Stimulated activated CD4-positive, alpha-beta T cell treated with anti-CD3 and anti-CD28 coated beads, Interleukin-12 subunit alpha, Interleukin-12 subunit beta, amount 100 ng/mL, for 4 hours (primary cell): ENCODE measurements at places on chromosomes 12 and 14.

DNA sequence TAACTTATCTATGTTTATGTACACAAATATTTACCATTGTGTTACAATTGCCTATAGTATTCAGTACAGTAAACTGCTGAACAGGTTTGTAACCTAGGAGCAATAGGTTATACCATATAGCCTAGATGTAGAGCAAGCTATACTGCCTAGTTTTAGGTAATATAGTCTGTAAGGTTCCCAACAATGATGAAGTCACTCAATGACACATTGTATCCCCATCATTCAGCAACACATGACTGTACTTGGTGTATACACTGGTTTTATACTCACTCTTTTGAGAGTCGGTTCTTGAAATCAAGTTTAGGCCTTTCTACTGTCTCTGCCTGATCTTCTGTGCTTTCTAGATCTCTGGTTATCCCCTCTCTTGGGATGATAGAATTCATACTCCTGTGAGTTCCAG is 5.5 kb downstream of the RNASE1 start:
- no peak for DNase-seq

DNA sequence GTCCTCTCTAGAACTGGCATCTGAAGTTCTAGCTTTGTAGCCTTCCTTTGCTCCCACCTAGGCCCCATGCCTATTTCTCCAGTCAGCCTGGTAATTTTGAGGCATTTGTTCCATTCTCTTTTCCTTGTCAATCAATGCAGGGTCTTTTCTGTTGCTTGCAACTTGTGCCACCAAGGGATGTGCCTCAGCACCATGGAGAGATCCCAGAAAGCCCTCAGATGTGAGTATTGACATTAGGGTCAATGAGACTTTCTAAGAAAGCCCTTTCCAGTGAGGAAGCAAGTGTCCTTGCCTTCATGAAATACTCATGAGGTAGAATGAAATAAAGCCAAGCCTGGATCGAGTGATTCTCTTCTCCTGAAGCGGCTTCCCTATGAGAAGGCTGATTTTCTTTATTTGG is 213.9 kb downstream of the SLC15A4 start:
- DNase-seq, result no peak

- DNase-seq, result no peak
These were observed 104.0 kb downstream of the NCOR2 start for GRCh38 chr12:124463341-124463921.

- no peak for DNase-seq
These were observed 128.3 kb downstream of the ST8SIA1 start for GRCh38 chr12:22206111-22206728.

GRCh38 chr12:10747730-10748129 is 24.6 kb upstream of the YBX3 start:
- no peak for DNase-seq

GRCh38 chr12:113858841-113859386 is 107.2 kb downstream of the RBM19 start:
- DNase-seq, result no peak

- DNase-seq, result no peak
These were observed 25.8 kb downstream of the COX16 start for GRCh38 chr14:70333728-70334127.

DNA sequence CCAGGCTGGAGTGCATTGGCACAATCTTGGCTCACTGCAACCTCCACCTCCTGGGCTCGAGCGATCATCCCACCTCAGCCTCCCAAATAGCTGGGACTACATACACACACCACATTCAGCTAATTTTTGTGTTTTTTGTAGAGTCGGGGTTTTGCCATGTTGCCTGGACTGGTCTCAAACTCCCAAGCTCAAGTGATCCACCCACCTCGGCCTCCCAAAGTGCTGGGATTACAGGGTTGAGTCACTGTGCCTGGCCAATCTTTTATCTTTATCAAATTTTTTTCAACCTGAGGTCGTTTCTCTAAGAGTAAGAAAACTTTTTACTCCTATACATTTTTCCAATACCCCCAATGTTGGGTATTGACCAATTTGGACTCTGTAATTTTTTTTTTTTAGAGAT is 40.0 kb upstream of the NAP1L1 start:
- DNase-seq, result no peak

- no peak for DNase-seq
These were observed 205.9 kb downstream of the PHLDA1 start for GRCh38 chr12:75825686-75826085.

DNA sequence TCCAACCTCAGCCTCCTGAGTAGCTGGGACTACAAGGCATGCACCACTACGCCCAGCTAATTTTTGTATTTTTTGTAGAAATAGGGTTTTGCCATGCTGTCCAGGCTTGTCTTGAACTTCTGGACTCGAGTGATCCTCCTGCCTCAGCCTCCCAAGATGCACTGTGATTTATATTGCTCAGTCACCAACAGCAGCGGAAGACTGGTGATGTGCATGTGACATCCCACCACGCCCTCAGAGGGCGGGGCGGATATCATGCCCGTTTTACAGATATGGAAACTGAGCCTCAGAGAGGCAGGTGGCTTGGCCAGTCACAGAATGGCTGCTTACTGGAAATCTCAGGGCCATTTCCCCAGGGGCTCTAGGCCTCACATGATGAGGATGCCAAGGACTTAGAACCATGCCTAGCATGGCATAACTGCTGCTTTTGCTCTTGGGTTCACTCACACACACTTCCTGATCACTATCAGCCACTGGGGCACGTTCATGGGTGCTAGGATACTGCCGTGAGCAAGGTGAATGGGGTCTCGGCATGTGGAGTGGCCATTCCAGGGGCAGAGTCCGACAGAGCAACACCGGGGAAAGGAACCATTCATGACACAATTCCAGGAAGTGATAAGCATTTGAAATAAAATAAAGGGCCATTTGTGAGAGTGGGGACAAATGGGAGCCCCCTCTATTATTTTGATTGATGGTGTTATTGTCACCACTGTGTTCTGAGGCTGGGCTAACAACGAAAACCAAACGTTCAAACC is 31.9 kb downstream of the RBM19 start:
- no peak for DNase-seq

DNA sequence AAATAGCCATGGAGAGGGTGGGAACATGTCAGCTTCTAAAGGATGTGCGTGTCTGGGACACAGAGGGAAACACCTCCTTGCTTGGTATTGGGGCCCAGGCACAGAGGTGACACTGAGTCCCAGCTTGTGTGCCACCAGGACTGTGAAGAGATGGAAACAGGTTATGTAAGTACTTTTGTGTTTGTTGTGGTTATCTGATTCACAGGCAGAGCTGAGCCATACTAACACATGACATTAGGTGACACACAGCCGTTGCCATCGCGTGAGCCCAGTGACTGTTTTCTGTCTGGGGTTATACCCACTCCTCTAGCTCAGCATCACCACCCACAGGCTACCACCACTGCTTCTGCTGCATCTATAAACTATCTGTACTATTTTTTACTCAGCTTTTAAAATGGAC is 12.1 kb upstream of the FLVCR2 start:
- peak; percentile 75 for DNase-seq

DNA sequence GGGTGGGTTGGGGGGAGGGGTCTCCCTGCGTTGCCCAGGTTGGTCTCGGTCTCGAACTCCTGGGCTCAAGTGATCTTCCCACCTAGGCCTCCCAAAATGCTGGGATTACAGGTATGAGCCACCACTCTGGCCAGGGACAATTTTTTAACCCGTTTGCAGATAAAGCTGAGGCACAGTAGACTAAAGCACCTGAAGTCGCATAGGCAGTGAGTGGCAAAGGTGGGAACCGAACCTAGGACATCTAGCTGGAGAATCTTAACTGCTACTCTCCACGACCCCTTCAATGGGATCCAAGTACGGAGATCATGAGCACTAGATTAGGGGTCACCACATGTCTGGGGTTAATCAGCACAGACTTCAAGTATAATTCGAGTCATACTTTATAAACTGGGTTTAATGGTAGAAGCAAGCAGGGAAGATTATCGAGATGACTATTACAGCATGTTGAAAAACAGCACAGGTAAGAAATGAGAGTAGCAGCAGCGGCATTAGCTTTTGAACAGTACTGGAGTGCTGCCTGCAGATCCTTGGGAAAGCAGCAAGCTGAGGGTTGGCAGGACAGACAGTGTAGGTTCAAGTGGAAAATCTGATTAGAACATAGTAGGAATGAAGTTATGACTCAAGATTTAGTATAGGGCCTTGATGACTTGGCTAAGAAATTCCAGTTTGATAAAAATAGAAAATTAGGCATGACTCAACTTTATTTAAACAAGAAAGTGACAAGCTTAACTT is 23.9 kb downstream of the NID2 start:
- DNase-seq, result no peak

- no peak for DNase-seq
These were observed 5.4 kb downstream of the C12orf75 start for GRCh38 chr12:105335856-105336255.

DNA sequence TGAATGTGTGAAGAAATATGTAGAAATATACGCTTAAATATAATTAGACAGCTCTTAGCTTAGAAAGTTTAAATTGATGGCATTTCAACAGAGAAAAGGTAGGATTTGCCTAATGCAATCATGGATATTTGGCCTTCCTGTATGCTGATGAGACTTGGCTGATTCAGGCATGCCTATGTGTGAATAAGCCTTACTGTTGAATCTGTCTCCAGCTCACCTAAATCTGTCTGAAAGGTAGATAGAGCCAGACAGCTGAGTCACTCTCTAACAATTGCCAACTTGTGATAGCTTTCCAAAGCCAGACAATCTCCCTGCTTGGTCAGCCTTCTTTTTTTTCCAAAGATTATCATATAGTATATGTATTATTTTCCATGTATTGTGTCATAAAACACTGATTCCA is 92.8 kb upstream of the FLRT2 start:
- DNase-seq, result no peak

- no peak for DNase-seq
These were observed 175.9 kb upstream of the CDKN3 start for GRCh38 chr14:54220704-54221431.

DNA sequence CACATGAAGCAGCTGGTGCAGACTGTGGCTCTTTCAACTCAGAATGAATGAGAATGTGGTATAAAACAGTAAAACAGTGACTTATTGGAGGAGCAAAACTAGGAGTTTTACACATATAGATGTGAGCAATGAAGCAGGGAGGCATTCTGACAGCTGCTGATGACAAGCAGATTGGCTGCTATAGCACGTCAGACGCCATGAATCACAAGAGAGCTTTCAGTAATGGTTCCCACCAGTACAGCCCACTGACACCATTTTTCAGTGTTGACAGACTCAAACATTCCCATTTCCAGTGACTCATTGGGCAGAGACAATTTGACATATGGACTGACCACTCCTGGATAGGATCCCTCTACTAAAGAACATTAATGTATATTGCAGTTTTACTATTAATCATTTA is 24.6 kb upstream of the FSCB start:
- DNase-seq, result no peak

GRCh38 chr12:15037091-15037687 is 64.3 kb downstream of the PDE6H start:
- no peak for DNase-seq

DNA sequence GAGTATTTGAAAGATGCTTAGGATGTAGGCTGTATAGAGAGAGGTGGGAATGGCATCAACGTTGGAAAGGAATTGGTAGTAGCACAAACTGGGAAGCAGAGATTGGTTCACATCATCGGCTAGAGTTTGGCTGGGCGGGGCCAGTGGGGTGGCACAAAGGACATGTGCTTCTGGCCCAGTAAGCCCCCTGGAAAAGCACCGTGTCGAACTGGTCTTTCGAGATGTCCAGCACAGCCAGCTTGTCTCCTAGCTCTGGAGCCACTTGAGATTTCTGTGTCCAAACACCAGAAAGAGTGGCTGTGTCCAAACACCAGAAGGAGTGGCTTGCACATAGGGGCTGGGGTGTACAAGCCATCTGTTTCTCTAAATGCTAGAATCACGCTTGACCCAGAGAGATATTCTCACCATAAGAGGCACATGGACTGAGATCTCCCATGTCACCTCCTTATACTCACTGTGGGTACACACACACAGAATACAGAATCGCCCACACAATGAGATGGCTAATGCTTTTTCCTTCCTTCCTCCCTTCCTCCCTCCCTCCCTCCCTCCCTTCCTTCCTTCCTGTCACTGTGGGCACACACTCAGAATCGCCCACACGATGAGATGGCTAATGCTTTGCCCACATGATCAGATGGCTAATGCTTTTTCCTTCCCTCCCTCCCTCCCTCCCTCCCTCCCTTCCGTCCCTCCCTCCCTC is 41.8 kb upstream of the KCNK13 start:
- DNase-seq, result no peak

- DNase-seq, result no peak
These were observed 10.0 kb downstream of the TMCC3 start for GRCh38 chr12:94640134-94640928.

DNA sequence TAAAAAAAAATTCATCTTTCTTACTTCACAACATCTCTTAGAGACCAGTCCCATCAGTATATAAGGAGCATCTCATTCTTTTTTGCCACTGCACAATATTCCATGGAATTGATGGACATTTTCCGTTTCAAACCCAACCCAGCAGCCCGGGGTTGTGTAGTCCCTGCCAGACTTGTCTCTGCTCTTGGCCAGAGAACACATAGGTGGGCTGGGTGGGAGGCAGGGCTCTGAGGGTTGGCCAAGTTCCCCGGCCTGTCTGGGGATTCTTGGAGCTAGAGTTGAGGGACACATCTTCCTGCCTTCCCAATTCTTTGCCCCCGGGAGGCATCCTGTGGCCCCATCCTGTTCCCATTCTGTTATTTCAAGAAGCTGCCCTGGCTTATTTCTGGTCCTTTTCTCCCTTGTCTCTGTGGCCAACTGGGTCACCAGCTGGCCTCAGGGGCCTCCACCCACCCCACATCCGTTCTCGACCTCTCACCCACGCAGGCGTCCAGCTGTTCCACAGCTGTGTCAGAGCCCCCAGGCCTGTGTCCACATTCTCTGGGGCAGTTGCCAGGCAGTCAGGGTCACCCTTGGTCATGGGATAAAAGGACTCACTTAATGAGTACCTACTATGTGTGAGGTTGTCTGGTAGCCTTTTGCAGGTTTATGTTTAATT is 52.0 kb upstream of the CCDC63 start:
- DNase-seq, result no peak

- DNase-seq, result no peak
These were observed 1.9 kb upstream of the SLCO1A2 start for GRCh38 chr12:21336656-21337055.

- DNase-seq, result no peak
These were observed 151.1 kb upstream of the FUT8 start for GRCh38 chr14:65261425-65261920.

- no peak for DNase-seq
These were observed 368.7 kb upstream of the PRICKLE1 start for GRCh38 chr12:42958291-42958674.

- no peak for DNase-seq
These were observed 32.4 kb downstream of the FERMT2 start for GRCh38 chr14:52918486-52918885.

GRCh38 chr12:4280351-4281163 is 7.0 kb downstream of the CCND2 start:
- DNase-seq, result no peak
